Substantia nigra (tissue), 51 donors: ENCODE measurements at places on chromosomes 3 and 15.

GRCh38 chr15:66070220-66070934, 183.2 kb downstream of the MEGF11 start:
- no peak for DNase-seq

- DNase-seq, result no peak
Observed at GRCh38 chr3:160478338-160478737, 28.8 kb upstream of the TRIM59 start.

GRCh38 chr3:10173926-10174435, 9.3 kb downstream of the IRAK2 start:
- peak; percentile 52 for DNase-seq

GRCh38 chr3:141228395-141228794, 3.2 kb upstream of the PXYLP1 start:
- DNase-seq, result no peak

DNA sequence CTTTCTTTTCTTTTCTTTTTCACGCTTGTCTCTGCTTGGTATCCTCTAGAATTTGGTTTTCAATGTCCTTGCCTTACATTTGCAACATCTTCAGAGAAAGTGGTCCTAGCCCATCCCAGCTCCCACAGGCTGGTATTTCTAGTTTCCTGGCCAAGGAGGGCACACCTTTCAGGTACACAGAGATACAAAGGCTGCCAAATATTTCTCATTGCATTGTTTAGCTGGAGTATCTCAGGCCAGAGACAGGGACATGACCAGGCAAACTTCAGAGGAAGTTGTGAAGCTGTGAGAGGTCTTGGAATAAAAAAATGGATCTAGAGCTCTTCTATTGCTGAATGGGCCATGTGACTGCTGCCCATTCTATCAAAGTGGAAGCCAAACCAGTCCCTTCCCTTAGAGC, 68.9 kb downstream of the BDH1 start:
- DNase-seq, result no peak

- no peak for DNase-seq
Observed at GRCh38 chr3:135260025-135260424, 465.0 kb downstream of the EPHB1 start.

- DNase-seq, result no peak
Observed at GRCh38 chr3:189652042-189652441, 20.9 kb downstream of the TP63 start.

DNA sequence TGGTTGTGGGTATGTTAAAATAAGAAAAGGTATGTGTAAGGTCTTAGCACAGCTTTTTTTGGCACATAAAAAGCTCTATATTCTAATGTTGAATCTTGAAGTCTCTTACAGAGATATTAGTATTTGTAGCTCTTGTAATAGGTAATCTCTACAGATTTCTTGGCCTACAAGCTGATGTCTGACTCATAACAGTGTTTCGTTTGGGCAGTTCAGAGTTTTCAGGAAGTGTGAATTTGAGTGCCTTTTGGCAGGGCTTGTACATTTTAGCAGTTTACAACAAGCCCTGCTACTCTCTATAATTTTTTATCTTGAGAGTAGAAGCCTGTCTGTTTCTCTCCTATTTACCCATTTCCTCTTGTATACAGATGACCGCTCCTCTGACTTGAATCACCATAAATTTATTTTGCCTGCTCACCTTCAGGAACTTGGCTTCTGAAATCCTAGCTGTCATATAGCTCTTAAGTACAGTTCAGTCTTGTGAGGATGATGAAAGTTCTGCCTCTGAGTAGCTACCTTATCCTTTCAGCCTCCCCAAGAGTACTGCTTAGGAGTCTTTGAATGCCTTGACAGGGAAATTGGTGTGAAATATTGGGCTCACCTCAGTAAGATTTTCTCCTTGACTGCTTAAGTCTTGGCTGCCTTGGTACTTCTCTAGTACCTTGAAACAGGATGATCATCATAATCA, 419.9 kb upstream of the RARB start:
- no peak for DNase-seq

GRCh38 chr15:71687902-71688508, 122.3 kb upstream of the NR2E3 start:
- no peak for DNase-seq

- DNase-seq, result no peak
Observed at GRCh38 chr3:88584451-88584850, 434.7 kb downstream of the C3orf38 start.

DNA sequence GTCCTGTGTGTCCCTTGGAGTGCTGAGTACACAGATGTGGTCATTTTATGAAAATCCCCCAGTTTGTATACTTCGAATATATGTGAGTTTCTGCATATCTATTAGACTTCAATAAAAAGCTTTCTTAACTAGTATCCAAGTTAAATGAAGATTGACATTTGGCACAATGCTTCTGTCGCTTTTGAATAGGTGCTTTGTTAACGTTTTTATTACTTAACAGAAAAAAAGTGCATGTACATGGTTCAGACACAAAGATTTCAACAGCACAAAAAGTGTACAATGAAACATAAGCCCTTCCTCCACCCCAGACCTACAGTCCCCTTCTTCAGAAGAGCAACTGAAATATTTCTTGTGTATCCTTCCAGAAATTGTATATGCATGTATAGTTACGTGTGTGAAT, 427.4 kb upstream of the PROK2 start:
- DNase-seq, result no peak

GRCh38 chr15:72369964-72370363, 5.8 kb downstream of the HEXA start:
- no peak for DNase-seq

- DNase-seq, result no peak
Observed at GRCh38 chr3:8625991-8626390, 18.6 kb downstream of the SSUH2 start.

GRCh38 chr3:143266511-143266910, 146.9 kb downstream of the CHST2 start:
- no peak for DNase-seq

- no peak for DNase-seq
Observed at GRCh38 chr3:39434574-39434973, 28.1 kb downstream of the RPSA start.

DNA sequence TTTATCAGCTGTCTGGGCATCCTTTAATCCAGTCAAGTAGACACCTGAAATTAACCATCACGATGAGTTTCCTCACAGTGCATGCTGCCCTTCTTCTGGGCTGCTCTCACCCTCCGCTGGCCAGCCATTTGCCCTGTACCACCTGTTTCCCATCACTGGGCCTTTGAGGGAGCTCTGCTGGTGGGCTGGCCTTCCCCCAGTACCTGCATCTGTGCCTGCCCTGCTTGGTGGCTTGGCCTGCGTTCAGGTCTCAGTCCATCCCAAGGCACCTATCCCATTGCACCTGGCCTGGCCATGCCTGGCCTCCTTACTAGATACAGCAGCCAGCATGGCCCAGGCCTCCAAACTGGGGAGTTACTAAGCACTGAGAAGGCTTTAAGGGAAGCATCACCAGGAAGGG, 413.2 kb downstream of the NTRK3 start:
- no peak for DNase-seq

- no peak for DNase-seq
Observed at GRCh38 chr15:89533861-89534544, 37.6 kb upstream of the RHCG start.

DNA sequence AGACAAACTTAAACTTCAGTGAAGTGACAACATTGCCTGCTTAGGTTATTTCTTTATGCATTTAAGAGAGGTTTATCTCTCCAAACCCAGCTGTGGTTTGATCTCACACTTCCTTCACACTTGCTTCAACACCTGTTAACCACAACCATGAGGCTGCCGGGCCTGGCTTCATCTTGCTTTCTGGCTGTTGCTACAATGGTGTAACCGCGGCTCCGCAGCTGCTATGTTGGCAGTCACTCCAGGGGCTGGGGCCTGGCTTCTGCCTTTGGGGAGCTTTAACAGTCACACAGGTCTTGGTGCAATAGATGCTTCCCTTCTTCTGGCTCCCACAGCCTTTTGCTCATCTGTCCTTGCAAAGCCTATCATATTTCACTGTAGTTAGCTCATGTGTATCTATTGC, 72.9 kb upstream of the MNS1 start:
- DNase-seq, result no peak

DNA sequence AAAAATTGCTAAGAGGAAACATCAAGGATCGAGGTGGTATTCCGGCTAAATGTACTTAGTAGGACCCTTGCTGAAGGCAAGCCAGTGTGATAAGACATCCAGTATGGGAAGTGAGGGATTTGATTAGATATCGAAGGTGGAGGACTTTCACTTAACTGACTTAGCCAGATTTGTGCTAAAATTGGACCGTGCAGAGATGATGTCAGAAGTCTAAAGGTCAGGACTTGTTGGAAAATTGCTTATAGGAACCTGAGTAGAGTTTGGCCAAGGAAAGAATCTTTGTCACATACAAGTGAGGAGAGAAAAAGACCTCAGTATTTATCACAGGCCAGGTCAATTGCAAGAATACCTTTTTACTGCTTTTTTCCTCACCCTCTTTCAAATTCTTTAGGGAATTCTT, 30.9 kb upstream of the PYDC2 start:
- DNase-seq, result no peak

GRCh38 chr3:192055946-192056345, 595.0 kb downstream of the PYDC2 start:
- DNase-seq, result no peak

- no peak for DNase-seq
Observed at GRCh38 chr3:72316501-72317279, 531.6 kb downstream of the SHQ1 start.

- no peak for DNase-seq
Observed at GRCh38 chr3:31724651-31725050, 191.9 kb downstream of the STT3B start.

- DNase-seq, result no peak
Observed at GRCh38 chr15:43277901-43278300, 11.2 kb upstream of the TGM5 start.

DNA sequence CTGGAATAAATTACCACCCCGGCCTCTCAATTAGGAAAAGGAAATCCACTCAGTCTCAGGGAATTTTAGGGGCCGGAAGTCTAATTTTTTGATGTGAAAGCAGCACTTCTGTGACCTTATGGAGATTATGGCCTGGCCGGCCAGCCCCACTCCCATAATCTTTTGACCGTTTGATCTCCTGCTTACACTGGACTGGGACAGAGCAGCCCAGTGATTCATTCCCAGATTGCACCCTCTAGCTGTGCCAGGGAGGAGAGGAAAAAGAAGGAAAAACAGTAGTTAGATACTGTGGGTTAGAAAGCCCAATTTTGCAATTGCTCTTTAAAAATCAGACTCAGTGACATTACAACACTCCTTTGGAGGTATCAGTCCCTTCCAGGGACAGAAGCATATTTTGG, 32.4 kb downstream of the GJD2 start:
- no peak for DNase-seq

- no peak for DNase-seq
Observed at GRCh38 chr3:65967451-65967850, 71.3 kb downstream of the MAGI1 start.

DNA sequence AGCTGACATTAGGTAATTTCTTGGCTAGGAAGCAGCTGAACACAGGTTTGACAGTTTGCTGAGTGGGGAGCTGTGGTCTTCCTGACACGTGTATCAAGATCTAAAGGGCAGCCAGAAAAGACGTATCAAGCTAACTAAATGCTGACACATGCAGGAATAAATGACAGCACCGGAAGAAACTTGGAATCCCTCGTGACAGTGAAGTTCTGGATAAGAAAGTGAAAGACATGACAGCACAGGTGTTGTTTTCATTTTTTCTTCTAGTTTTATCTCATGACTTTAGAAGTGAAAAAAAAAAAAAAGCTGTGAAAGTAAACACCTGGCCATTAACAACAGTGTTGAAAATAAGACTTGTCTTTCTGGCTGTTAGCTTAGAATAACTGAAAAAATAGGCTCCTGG, 48.7 kb downstream of the FGF7 start:
- DNase-seq, result no peak

GRCh38 chr3:46477756-46478155, 13.1 kb upstream of the LTF start:
- DNase-seq, result no peak

GRCh38 chr3:37693511-37694283, 168.0 kb upstream of the CTDSPL start:
- no peak for DNase-seq

DNA sequence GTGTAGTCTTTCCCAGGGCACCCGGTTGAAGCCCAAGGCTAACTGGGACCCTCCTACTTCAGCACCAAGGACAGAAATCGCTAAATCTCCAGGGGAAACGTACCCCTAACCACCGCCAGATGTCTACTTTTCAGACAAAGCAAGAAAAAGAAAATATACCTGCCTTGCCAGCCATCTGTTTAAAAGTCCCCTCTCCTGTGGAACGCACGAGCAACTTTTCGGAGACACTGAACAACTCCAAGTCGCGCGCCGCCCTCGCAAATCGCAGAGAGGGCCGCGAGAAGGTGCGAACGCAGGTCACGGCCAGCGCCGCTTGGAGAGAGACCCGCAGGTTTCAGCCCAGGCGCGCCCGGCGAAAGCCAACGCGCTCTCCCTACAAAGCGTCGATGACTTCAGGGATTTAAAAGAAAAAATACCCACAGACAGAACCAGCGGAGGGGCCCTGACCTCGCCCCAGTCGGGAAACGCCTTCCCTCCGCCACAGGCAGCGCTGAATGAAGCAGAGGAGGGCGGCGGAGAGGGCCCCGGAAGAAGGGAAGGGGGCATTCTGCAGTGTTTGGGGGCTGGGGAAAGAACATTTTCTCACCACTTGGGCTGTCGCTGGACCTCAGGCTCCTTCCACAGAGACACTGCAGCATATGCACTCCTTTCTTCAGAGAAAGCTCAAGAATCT, 213.1 kb downstream of the FGF12 start:
- no peak for DNase-seq

DNA sequence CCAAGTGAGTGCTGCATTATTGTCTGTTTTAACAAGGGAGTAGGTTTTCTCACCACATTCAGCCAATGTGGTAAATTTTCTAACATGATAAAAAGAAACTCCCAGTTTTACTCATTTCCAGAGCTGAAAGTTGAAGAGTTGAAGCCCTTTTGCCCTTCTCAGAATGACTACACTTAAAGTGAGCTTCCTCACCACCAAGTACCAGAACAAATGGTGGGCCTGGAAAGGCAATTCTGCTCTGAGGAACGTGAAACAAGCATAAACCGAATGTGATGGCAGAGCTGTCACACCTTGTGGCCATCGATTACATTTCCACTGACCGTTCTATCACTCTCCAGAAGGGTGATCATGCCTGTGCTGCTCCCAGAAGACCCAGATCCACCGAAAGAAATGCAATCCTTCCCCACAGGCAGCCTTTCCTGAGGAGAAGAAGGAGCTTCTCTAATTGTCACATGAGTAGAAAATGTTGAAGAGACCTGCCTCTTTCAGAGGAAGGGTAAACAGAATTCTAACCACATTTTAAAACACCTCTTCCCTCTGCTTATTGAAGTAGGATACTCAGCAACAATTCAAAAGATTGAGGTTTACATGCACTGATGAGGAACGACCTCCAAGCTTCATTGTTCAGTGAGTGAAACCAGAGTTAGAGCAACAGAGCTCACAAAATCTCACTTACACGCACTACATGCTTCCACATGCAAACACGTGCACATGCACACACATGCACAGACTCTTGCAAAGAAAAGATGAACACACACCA, 21.4 kb upstream of the CCR9 start:
- DNase-seq, result no peak
